Activated CD4-positive, alpha-beta T cell treated with anti-CD3 and anti-CD28 coated beads, Interleukin-10, Interleukin-2, amounts not matched to agents 100 ng/mL and 50 ng/mL, durations not matched to agents 16 hours and 8 hours (primary cell): ENCODE measurements at places on chromosomes 16 and 17.

DNA sequence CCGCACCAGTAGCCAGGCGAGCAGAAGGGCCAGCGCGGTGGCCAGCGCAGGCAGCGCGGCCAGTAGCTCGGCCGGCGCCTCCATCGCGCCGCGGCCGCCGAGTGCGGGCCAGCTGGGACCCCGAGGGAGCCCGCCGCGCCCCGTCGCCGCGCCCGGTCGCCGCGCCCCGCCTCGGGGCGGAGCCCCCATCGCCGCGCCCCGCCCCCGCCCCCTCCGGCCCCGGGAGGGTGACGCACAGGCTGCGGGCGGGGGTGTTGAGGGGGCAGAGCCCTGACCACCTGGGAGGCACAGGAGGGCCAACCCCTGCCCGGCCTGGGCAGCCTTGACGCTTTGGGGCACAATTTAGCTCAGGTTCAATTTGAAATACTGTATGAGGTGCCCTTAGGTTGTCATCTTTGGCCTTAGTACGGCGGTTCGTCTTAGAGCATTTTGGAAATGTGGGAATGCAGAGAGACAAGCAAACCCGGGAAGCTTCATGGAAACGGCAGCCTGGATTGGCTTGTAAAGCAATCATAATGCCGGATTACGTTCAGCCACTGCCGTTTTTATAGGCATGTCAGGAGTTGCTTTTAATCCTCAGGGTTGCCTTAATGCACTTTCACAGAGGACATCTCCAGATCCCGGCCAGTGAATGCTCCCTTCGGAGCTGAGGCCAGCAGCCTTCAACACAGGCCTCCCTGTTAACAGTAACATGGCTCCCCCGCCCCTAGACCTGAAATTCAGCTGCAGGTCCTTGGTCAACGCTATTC, at the start of gene MXRA7:
Gene MXRA7, minus strand, starts transcription at position 103 of the 749 bp plus-strand sequence. Its CDS starts 19 bp downstream, at position 84.
- peak; percentile 44 for DNase-seq

- no peak for DNase-seq
These were observed 57.9 kb downstream of the SDK2 start for GRCh38 chr17:73586275-73586832.

- peak; percentile 79 for DNase-seq
These were observed 51.6 kb downstream of the NT5M start for GRCh38 chr17:17354560-17355349.

- peak; percentile 73 for DNase-seq
These were observed 42.1 kb downstream of the TBC1D16 start for GRCh38 chr17:79993390-79994227.

GRCh38 chr17:80845863-80846671, 145.6 kb upstream of the CHMP6 start:
- no peak for DNase-seq

GRCh38 chr16:11916524-11917285, 949 bp upstream of the GSPT1 start:
- DNase-seq: no peak

GRCh38 chr17:4837471-4838308, 4.5 kb downstream of the MINK1 start:
- no peak for DNase-seq

GRCh38 chr16:22353191-22353919, 21.1 kb downstream of the CDR2 start:
- peak; percentile 46 for DNase-seq

- no peak for DNase-seq
These were observed 27.4 kb upstream of the KDM6B start for GRCh38 chr17:7806587-7806986.

GRCh38 chr17:42784811-42785592, 4.6 kb downstream of the WNK4 start:
- no peak for DNase-seq

DNA sequence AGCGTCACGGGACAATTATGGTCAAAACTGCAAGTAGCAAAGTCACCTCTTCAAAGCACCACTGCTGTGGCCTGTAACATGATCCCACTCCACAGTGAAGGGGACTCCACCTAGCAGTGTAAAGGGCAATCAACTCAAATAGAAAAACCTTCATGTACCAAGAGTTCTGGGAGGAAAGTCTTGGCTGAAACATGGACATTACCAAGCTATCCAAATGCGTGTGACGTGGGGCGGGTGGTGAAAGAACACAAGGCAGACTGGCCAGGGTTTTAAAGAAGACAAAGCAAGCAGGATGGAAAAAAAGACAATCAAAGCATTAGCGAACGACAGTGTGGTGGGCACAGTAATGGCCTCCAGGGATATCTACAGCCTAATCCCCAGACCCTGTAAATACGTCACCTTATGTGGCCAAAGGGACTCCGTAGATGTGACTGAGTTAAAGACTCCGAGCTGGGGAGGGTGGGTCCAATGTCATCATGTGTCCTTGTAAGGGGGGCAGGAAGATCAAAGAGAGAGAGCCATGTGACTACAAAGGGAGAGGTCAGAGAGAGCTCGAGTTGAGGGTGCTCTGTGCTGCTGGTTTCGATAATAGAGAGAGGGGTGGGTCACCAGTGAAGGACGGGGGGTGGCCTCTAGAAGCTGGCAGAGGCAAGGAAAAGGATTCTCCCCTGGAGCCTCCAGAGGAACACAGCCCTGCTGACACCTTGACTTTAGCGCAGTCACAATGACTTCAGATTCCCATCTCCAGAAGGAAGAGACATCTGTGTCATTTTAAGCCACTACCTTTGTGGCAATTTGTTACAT, 6.0 kb downstream of the HSDL1 start:
- DNase-seq: peak; percentile 56

DNA sequence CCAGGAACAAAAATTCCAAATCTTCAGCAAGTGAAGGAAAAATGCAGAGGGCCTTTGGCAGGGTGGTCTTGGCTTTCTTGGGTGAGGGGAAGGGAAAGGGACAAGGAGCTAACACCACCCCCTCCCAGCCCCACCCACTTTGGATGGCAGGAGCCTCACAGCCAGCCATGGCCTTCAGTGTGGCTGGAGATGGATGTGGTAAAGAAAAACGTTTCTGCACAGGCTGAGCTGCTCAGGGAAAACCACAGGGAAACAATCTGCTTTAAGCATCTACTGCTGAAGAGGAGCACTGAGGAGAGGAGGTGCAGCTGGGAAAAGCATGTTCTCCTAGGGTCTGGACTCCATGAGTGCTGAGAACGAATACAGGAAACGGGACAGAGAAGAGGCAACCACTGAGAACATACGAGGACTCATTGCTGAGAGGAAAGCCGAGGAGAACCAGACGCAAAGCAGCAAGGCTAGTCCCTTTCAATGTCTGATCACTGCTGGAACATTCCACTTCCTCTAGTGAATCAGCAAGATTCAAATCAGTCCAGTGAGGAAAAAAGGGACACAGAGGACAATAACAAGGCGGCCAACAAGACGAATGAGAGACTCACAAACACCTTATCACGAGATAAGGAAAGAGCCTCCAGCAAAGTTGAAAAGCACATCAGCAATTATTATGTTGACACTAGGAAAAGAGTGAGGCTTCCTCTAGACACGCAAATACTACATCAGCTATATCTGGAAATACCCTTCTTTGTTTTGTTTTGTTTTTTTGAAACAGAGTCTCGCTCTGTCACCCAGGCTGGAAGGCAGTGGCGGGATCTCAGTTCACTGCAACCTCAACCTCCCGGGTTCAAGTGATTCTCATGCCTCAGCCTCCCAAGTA, 41.7 kb downstream of the ZZEF1 start:
- no peak for DNase-seq

DNA sequence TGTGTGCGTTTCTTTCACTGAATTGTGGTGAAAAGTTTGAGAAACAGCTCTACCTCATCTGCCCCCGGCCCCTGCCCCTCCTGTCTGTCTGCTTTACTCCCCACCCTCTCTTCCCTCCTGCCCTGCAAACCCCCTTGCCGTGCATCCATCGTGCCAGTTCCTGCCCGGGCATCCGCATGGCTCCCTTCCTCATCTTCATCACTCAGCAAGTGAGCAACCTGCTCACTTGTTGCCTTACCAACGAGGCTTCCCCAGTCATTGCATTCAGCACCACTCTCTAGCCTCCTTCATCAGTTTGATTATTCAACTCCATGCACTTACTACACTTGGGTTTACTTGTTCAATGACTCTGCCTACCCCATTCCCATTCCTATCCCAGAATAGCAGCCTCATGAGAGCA, 34.8 kb upstream of the SDK2 start:
- DNase-seq: no peak

- DNase-seq: peak; percentile 6
These were observed 32.0 kb upstream of the ABCA5 start for GRCh38 chr17:69358688-69359596.

GRCh38 chr16:47519037-47519436, 57.9 kb downstream of the PHKB start:
- no peak for DNase-seq

GRCh38 chr16:71629278-71630016, 3.5 kb downstream of the MARVELD3 start:
- no peak for DNase-seq

DNA sequence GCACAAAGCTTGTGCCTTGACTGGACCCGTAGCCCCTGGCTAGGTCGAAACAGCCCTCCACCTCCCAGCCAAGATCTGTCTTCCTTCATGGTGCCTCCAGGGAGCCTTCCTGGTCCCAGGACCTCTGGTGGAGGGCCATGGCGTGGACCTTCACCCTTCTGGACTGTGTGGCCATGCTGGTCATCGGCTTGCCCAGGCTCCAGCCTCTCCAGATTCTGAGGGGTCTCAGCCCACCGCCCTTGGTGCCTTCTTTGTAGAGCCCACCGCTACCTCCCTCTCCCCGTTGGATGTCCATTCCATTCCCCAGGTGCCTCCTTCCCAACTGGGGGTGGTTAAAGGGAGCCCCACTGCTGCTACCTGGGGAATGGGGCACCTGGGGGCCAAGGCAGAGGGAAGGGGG, 3.5 kb downstream of the CTRL start:
- DNase-seq: no peak

GRCh38 chr17:35817196-35817595, 7.9 kb downstream of the TAF15 start:
- DNase-seq: no peak

- DNase-seq: no peak
These were observed 38.1 kb upstream of the VPS4A start for GRCh38 chr16:69273009-69273408.

DNA sequence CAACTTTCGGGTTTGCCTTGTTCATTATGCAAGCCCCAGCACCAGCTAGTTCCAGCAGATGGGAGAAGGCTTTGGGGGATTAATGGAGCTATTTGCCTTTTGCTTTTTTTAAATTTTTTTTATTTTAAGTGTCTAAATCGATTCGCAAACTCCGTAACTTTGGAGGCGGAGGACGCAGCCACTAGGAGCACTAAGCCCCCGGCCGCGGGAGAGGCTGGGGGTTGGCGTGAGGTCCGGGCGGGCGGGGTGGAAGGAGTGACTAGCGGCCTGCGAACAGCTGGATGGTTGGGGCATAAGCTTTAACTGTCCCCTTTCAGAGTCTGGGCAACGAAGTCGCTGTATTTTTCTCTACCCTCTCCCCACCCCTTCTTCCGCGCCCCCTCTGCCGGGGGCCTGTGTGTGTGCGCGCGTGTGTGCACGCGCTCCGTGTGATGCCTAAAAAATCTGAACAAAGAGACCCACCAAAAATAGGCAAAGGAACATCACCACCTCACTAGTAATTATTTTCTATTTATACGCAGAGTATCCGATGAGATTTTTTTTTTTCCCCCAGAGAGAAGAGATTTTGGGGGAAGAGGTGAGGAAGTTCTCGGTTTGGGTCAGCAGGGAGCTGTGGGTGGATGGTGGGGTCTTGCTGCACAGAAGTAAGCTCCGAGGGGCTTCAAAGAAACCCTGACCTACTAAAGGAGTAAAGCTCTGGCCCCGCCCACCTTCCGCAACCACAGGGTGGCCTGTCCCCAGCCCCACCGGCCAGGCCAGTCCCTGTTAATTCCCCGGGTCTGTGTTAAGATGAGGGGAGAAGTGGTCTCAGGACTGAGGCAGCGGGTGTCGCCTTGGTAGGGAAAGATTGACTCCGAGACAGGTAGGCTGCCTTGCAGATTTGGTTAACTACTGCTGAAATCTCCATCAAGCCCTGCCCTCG, 2.3 kb downstream of the SHISA9 start:
- no peak for DNase-seq

DNA sequence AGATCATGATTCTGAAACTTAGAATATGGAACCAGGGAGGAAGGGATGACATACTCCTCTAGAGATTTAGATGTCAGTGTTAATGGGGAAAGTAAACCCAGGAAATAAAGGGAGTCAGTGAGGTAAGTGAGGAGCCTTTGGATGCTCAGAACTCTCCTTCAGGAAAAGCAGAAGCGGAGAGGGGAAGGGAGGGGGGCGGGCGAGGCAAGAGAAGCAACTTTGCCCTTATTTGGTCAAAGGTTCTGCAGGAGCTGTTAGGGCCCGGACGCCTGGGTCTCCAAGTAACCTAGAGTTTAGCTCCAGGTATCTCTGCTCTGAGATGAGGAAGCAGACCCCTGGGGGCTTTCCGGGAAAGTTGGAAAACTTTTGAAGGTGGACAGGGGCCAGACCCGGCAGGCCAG, 1.3 kb downstream of the PFN1 start:
- DNase-seq: no peak

DNA sequence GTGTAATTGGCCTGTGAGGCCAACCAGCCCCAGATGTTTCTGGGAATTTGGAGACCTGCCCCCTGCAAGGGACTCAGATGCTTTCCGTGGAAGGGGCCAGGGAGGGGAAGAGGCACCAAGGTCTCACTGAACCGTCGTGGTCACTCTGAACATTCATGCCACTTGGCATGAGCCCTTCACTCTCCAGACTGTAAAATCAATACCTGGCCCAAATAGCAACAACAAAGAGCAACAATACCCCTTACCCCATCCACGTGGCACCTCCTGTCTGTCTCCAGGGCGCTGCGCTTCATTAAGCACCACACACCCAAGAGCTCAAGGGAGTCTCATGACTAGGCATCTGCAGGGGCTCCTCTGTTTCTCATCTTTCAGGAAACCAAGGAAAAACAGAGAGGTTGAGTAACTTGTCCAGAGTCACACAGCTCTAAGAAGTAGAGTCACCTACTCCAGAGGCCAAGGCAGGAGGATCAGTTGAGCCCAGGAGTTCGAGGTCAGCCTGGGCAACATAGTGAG, 52.8 kb downstream of the SOCS1 start:
- DNase-seq: no peak

GRCh38 chr17:44108440-44109311, 14.8 kb downstream of the HDAC5 start:
- DNase-seq: no peak

DNA sequence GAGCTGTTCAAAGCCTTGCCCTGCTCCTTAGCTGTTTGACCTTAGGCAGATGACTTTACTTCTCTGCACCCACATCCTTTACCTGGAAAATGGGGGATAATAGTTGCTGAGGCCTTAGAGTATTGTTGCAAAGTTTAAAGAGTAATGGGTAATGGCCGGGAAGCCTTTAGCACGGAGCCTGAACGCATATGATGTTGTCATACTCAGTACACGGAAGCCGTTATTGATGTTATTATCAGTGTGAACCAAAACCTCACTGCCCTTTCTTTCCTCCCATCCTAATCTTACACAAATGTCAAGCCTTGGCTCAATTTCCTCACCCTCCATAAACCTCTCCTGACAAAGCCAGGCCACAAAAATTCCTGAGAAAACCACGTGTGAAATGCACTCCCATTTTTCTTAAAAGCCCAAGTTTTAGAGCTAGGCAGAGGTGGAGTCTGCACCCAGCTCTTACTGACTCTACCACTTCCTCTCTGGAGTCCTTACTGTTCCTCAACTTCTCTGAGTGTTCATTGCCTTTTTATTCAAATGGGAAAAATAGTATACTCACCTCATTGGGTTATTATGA, 67.3 kb upstream of the CACNG3 start:
- peak; percentile 39 for DNase-seq

GRCh38 chr16:89862732-89863131, 10.7 kb upstream of the TCF25 start:
- DNase-seq: no peak
